GM23248 (cell line): ENCODE measurements at places on chromosomes 4 and X.

GRCh38 chrX:68631336-68631735 lies 16.1 kb upstream of the STARD8 start:
- no peaks in the 10 kb centered on the region for H3K27me3 ChIP-seq
- no peak for DNase-seq
- no peak overlapping the region for H3K27ac ChIP-seq
- no peaks in the 10 kb centered on the region for H3K36me3 ChIP-seq
- no peak overlapping the region for H3K4me3 ChIP-seq
- H3K4me1 ChIP-seq: no peaks in the 10 kb centered on the region

DNA sequence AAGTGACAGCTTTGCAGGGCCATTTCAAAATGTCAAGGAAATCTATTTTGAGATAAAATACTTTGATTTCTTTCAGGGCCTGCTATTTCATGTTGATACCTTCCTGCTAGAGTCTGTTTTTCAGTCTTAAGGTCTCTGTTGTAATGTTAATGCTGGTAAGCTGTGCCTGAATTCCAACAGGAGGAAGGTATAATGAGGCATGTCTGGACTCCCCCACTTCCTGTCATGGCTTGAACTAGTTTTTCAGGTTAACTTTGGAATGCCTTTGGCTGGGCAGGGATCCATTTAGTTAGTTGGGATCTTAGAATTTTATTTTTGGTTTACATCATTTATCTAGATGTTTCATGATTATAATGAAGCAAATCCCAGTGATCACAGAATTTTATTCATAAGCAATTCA lies 279.0 kb downstream of the CFAP47 start:
- H3K4me1 ChIP-seq: no peaks in the 10 kb centered on the region
- no peak for DNase-seq
- H3K36me3 ChIP-seq: no peaks in the 10 kb centered on the region
- no peaks in the 10 kb centered on the region for H3K27me3 ChIP-seq

GRCh38 chrX:18194688-18195087 lies 26.0 kb downstream of the BEND2 start:
- no peaks in the 10 kb centered on the region for H3K27me3 ChIP-seq
- no peak overlapping the region for H3K4me3 ChIP-seq
- H3K4me1 ChIP-seq: no peaks in the 10 kb centered on the region

GRCh38 chrX:39195156-39195555 lies 393.9 kb downstream of the MID1IP1 start:
- H3K4me3 ChIP-seq: no peak overlapping the region
- no peaks in the 10 kb centered on the region; the same call in 1 of the 2 replicates for H3K4me1 ChIP-seq
- no peak overlapping the region for H3K27ac ChIP-seq
- DNase-seq: no peak
- no peaks in the 10 kb centered on the region for H3K36me3 ChIP-seq
- H3K27me3 ChIP-seq: no peaks in the 10 kb centered on the region

DNA sequence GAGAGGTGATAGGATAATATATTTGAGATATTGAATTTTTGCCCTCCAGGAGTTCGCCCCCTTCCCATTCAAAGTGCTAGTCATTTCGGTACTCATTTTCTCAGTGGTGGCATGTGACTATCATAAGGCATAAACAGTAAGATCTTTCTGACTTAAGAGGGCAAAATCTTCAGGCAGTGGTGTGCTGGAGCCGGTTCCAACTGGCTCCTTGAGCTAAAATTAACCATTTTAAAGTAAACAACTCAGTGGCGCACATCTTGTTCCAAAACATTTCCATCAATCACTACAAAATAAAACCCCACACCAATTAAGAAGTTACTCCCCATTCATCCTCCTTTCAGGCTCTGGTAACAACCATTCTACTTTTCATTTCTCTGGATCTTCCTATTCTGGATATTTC lies 43.3 kb downstream of the LUZP4 start:
- H3K4me1 ChIP-seq: peaks cover 10% of the 10 kb centered on the region
- H3K36me3 ChIP-seq: no peaks in the 10 kb centered on the region

GRCh38 chr4:176791591-176792325 lies 964 bp downstream of the VEGFC start:
- H3K27ac ChIP-seq: peak overlapping the region; percentile 85
- no peaks in the 10 kb centered on the region for H3K27me3 ChIP-seq
- H3K4me1 ChIP-seq: peaks cover 47% of the 10 kb centered on the region
- DNase-seq: peak; percentile 78

DNA sequence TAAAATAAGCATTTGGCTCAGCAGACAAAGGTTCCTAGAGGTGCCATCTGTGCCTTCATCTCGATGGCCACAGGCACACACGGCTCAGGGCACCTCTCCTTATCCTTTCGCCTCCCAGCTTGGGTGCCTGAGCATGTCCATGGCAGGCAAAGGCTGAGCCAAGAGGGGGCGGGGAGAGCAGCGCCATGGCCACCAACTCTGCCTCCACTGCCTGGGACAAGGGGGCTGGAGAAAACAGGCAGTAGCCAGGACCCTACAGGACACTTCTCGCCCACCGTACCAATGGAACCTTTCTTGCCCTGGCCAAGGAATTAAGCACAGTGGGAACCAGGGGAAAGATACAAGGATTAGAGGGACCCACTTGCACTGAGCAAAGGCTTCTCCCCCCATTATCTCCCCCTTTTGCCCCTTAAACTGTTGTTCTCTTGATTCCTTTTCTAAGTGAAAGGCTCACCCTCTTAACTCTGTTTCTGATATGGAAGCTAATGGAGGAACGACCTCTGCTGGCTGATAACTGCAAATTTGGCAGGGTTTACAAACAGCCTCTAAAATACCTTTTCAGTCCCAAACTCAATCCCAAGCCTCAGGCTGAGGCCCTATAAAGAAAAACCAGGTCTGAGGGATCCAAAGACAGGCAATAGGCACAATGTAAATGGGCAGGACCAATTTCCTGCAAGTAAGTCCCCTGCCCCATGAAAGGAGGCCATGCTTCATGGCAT lies 335.2 kb downstream of the ADAM29 start:
- H3K4me1 ChIP-seq: no peaks in the 10 kb centered on the region
- H3K27me3 ChIP-seq: no peaks in the 10 kb centered on the region
- H3K4me3 ChIP-seq: no peak overlapping the region
- H3K36me3 ChIP-seq: no peaks in the 10 kb centered on the region
- peak; percentile 6 for DNase-seq
- H3K27ac ChIP-seq: no peak overlapping the region

DNA sequence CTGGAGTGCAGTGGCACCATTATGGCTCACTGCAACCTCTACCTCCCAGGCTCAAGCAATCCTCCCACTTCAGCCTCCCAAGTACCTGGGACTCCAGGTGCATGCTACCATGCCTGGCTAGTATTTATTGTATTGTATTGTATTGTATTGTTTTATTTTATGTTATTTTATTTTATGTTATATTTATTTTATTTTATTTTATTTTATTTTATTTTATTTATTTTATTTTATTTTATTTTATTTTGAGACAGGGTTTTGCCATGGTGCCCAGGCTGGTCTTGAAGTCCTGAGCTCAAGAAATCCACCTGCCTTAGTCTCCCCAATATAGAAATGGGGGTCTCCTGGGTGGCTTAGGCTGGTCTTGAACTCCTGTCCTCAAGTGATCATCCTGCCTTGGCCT lies 42.6 kb downstream of the ELF2 start:
- H3K4me3 ChIP-seq: no peak overlapping the region
- peaks cover 4% of the 10 kb centered on the region; the same call in 1 of the 2 replicates for H3K4me1 ChIP-seq
- no peaks in the 10 kb centered on the region for H3K27me3 ChIP-seq
- no peak overlapping the region for H3K27ac ChIP-seq

GRCh38 chr4:140135529-140136088 lies 18.4 kb downstream of the MAML3 start:
- H3K36me3 ChIP-seq: no peaks in the 10 kb centered on the region
- H3K27ac ChIP-seq: peak overlapping the region; percentile 6
- peak; percentile 36 for DNase-seq
- peaks cover 40% of the 10 kb centered on the region for H3K4me1 ChIP-seq
- H3K4me3 ChIP-seq: no peak overlapping the region

DNA sequence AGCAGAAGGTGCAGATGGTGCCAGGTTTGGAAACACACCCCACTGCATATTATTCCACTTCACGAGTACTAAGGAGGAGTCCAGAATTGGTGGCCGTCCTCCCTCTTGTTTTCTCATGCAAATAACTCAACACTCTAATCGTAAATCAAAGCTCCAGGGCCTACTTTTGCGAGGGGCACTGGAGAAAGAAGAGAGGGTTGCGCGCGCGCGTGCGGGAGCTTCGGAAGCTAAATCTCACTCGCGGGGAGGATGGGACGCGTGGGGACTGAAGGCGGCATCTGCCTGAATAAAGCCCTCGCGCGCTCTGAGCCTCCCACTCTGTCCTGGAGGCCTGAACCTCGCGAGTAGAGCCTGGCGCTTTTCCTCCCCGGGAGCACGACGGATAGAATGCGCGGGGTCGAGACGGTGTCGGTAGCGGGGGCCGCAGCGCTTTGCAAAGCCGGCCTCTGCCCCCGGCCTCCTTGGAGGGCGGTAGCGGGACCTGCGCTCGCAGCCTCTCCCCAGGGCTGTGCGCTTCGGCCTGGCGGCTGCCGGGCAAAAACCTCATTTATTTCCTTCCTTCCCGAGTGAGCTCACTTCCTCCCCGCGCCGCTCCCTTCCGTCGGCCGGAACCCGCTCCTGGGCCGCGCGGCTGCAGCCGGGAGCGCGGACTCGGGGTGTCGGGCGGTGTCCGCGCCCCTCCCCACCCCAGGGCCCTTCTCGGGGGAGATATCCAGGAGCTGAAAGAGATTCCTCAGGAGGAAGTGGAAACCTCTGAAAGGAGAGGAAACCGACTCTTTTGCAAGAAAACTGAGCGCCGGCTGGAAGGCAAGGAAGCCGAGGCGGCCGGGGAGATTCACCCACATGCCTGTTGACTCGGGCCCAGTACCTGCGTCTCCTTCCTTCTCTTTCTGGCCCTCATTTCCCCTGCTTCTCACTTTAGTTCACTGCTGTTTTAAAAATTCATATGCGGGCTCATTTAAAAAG lies 20.7 kb downstream of the HAND2 start:
- H3K4me1 ChIP-seq: peaks cover 10% of the 10 kb centered on the region
- DNase-seq: peak; percentile 86
- H3K27ac ChIP-seq: peak overlapping the region; percentile 67
- H3K36me3 ChIP-seq: no peaks in the 10 kb centered on the region; the same call in 1 of the 2 replicates
- peak overlapping the region; percentile 88 for H3K4me3 ChIP-seq
